ENCODE measurements at places on chromosomes 16 and 17. TPM values are rescaled to one million over a fixed set of nuclear protein-coding genes. Genes with fewer than 3 reads are reported as not detected.

GRCh38 chr17:16935786-16936185 is 36.1 kb downstream of the TNFRSF13B start:
- no peaks in the 10 kb centered on the region for H3K27me3 ChIP-seq
- no peak overlapping the region for H3K27ac ChIP-seq
- H3K36me3 ChIP-seq, result no peaks in the 10 kb centered on the region
- H3K4me1 ChIP-seq, result no peaks in the 10 kb centered on the region

DNA sequence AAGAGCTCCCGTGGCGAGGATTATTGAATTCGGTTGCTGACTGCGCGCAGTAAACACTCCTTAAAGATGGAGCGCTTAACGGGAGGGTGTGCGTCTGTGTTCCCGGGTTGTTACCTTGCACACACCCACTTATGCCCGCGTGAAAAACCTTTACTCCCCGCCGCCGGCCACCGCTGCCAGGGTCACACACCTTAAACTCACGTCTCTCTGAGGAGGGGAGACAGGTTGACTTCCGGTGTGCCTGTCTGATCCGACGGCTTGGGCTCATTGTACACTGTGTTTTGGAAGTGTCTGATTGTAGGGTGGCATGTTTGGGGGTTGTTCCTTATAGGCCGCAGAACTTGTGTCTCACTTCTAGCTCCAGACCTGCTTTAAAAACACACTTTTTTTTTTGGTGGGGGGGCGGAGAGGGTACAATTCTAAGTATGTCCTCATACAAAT is 66.8 kb downstream of the KPNA2 start:
- peak; percentile 34 for DNase-seq
- peaks cover 4% of the 10 kb centered on the region for H3K36me3 ChIP-seq
- H3K27me3 ChIP-seq, result no peaks in the 10 kb centered on the region
- peak overlapping the region; percentile 95 for H3K27ac ChIP-seq

DNA sequence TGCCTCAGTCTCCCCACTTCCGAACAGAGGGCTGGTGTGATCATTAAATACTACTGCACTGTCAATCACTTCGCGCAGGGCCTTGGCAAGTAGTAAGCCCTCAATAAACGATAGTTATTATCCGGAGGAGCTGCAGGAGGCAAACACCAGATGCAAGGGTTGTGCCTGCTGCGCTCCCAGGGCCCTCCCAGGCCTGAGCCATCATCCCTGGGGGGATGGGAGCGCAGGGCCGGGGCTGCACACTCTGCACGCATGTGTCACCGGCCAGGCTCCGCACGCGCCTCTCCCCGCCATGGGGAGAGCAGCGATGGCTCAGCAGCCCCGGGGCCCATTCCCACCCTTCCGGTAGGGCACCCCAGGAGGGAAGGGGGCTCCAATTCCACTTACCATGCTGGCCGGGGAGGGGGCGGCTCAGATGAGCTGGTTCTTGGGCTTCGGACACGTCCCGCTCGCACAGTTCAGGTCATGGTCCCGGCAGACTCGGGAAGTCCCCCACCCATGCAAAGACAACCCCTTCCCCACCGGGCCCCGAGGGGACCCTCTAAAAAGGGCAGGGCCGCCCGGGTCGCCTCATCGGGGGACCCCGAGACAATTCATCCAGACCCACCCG is 681 bp downstream of the XPO6 start:
- peaks cover 28% of the 10 kb centered on the region for H3K36me3 ChIP-seq
- H3K27me3 ChIP-seq, result no peaks in the 10 kb centered on the region

DNA sequence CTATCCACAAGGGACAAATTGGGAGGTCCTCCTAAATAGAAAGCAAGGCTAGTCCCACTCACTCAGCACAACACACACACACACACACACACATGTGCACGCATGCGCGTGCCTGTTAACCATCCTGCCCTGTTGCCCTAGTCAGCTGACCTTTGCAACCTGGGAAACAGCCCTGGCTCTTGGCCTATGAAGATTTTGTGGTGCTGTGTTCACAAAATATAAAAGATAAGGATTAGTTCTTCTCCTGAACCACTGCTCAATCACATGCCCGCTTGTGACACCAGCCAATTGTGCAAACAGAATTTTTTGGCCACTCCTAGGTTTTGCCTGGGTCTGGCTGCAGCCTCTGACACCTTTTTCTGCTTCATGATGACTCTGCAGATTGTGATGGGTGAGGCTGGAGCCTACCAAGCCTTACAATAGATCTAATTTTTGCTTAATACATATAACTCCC is 3.3 kb upstream of the CES1 start:
- no peak overlapping the region for H3K4me3 ChIP-seq
- no peaks in the 10 kb centered on the region for H3K36me3 ChIP-seq
- H3K4me1 ChIP-seq, result no peaks in the 10 kb centered on the region
- peaks cover 8% of the 10 kb centered on the region for H3K27me3 ChIP-seq

GRCh38 chr17:77404812-77405581 is 264.2 kb downstream of the SEC14L1 start:
- peaks cover 100% of the 10 kb centered on the region for H3K4me1 ChIP-seq
- H3K4me3 ChIP-seq, result peak overlapping the region; percentile 21
- H3K27me3 ChIP-seq, result no peaks in the 10 kb centered on the region
- DNase-seq, result peak; percentile 84
- peaks cover 39% of the 10 kb centered on the region for H3K36me3 ChIP-seq
- H3K27ac ChIP-seq, result peak overlapping the region; percentile 85

DNA sequence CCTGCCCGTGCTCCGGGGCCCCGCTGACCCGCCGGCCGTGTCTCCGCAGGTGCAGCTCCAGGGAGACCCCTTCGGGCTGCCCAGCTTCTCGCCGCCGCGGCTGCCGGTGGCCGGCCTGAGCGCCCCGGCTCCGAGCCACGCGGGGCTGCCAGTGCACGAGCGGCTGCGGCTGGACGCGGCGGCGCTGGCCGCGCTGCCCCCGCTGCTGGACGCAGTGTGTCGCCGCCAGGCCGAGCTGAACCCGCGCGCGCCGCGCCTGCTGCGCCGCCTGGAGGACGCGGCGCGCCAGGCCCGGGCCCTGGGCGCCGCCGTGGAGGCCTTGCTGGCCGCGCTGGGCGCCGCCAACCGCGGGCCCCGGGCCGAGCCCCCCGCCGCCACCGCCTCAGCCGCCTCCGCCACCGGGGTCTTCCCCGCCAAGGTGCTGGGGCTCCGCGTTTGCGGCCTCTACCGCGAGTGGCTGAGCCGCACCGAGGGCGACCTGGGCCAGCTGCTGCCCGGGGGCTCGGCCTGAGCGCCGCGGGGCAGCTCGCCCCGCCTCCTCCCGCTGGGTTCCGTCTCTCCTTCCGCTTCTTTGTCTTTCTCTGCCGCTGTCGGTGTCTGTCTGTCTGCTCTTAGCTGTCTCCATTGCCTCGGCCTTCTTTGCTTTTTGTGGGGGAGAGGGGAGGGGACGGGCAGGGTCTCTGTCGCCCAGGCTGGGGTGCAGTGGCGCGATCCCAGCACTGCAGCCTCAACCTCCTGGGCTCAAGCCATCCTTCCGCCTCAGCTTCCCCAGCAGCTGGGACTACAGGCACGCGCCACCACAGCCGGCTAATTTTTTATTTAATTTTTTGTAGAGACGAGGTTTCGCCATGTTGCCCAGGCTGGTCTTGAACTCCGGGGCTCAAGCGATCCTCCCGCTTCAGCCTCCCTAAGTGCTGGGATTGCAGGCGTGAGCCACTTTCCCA is 5.9 kb downstream of the CTF1 start:
- no peaks in the 10 kb centered on the region for H3K36me3 ChIP-seq
- H3K27ac ChIP-seq, result peak overlapping the region; percentile 93

GRCh38 chr17:79746889-79747507 is 16.3 kb downstream of the ENPP7 start:
- no peak overlapping the region for H3K27ac ChIP-seq
- H3K27me3 ChIP-seq, result peaks cover 93% of the 10 kb centered on the region
- no peaks in the 10 kb centered on the region for H3K36me3 ChIP-seq
- H3K4me3 ChIP-seq, result no peak overlapping the region

DNA sequence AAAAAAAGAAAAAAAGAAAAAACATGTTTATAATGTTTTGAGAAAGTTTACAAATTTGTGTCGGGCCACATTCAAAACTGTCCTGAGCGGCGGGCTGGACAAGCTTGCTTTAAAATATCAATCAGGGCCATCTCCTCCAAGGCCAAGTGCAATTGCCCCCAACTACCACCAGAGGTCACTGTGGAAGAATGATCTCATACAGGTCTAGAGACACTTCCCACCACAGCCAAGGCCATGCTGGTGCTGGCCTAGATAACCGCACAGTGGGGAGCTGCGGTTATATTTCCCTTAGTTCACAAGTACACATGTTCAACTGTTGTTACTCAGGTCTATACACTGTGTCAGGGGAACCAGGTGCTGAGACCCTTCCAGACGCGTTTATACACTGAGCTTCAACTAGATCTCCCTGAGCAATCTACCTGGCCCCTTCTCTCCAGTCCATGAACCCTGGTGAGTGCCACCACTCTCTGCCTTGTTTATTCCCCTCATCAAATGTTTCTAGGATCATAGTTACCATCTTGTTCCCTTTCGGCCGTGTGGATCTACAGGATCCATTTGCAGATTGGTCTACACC is 83.8 kb upstream of the CCL2 start:
- H3K27ac ChIP-seq, result no peak overlapping the region
- H3K27me3 ChIP-seq, result no peaks in the 10 kb centered on the region
- H3K36me3 ChIP-seq, result no peaks in the 10 kb centered on the region
- peak; percentile 63 for DNase-seq

- no peak overlapping the region for H3K27ac ChIP-seq
- H3K4me1 ChIP-seq, result no peaks in the 10 kb centered on the region
- DNase-seq, result no peak
- no peaks in the 10 kb centered on the region for H3K27me3 ChIP-seq
- H3K4me3 ChIP-seq, result no peak overlapping the region
These were observed 116.7 kb downstream of the CACNG3 start for GRCh38 chr16:24372824-24373223.

DNA sequence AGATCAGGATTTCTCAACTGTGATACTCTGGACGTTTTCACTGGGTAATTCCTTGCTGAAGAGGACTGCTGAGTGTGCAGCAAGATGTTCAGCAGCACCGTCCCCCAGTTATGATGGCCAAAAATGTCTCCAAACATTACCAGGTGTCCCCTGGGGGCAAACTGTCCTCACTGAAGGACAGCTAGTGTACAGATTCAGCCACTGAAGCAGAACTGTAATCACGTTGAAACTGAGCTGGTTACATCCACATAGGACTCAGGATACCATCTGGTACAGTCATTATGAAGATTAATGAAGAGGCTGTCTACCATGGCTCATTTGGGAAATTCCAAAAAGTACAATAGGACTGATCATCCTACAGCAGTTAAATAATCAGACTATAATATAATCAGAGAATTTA is 43.3 kb upstream of the GINS3 start:
- H3K4me3 ChIP-seq, result no peak overlapping the region
- H3K27ac ChIP-seq, result no peak overlapping the region
- DNase-seq, result no peak
- H3K27me3 ChIP-seq, result no peaks in the 10 kb centered on the region
- no peaks in the 10 kb centered on the region for H3K36me3 ChIP-seq

DNA sequence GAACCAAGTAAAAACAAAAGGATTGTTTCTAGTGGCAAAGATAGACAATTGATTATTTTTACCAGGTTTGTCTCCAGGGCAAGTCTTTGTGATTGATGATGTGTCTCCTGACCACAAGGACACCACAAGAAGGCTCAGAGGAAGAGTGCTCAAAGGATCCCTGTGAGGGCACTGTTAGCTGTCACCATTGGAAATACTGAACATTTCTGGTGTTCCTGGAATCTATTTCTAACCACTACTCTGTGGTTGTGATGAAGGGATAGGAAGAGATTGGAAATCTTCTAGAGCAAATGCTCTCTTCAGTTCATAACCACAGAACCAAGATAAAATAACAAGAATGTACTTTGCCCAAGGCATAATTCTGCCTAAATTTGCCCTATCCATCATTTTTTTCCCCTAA is 15.3 kb downstream of the RNF43 start:
- no peaks in the 10 kb centered on the region for H3K36me3 ChIP-seq
- H3K4me3 ChIP-seq, result no peak overlapping the region
- H3K27ac ChIP-seq, result no peak overlapping the region

DNA sequence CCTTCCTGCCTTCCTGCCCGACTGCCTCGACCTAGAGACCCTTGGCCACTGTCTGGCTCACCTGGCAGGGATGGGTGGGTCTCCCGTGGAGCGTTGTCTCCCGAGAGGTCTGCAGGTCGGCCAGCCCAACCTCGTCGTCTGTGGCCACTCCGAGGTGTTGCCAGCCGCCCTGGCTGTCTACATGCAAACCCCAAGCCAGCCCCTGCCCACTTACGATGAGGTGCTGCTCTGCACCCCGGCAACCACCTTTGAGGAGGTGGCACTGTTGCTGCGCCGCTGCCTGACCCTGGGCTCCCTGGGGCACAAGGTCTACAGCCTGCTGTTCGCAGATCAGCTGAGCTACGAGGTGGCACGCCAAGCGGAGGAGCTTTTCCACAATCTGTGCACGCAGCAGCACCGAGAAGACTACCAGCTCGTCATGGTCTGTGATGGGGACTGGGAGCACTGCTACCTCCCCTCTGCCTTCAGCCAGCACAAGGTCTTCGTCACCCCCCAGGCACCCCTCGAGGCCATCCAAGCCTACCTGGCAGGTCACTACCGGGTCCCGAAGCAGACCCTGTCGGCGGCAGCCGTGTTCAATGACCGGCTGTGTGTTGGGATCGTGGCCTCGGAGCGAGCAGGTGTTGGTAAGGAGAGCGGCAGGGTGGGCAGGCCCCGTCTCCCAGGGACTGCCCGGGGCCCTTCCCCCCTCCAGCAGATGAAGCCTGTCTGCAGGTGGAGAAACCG is 75.1 kb upstream of the ENDOV start:
- no peak for DNase-seq
- H3K27ac ChIP-seq, result no peak overlapping the region
- H3K36me3 ChIP-seq, result peaks cover 81% of the 10 kb centered on the region
- H3K4me1 ChIP-seq, result no peaks in the 10 kb centered on the region

- no peak overlapping the region for H3K27ac ChIP-seq
- H3K36me3 ChIP-seq, result no peaks in the 10 kb centered on the region
- no peak overlapping the region for H3K4me3 ChIP-seq
- no peaks in the 10 kb centered on the region for H3K4me1 ChIP-seq
- no peaks in the 10 kb centered on the region for H3K27me3 ChIP-seq
- no peak for DNase-seq
These were observed 68.6 kb downstream of the SMPD3 start for GRCh38 chr16:68379472-68380347.

DNA sequence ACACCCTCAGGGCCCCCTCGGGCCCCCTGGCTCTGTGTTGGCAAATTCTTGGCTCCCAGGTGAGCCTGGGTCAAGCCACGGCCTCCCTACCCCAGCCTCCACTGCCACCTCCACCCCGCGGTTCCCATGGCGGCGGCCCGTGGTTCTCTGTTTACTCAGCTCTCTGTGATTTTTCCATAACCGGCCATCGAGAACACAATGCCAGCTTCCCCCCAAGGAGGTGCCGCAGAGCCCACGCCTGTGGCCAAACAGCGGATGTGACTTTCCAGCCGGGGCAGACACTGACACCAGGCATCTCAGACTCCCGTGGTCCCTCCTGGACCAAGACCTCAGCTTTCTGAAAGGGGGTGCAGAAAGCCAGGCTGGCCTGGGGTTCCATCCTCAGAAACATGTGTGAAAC is 21.6 kb upstream of the ATP2A3 start:
- H3K4me3 ChIP-seq, result no peak overlapping the region
- peak overlapping the region; percentile 32 for H3K27ac ChIP-seq
- peak; percentile 37 for DNase-seq
- H3K4me1 ChIP-seq, result peaks cover 16% of the 10 kb centered on the region
- H3K36me3 ChIP-seq, result no peaks in the 10 kb centered on the region

The CNTNAP4 gene
- not detected for total RNA-seq

The WFIKKN2 gene
- not detected for total RNA-seq

The CDC6 gene
- 9.8 TPM for total RNA-seq

The ITGB3 gene
- 21.0 TPM for total RNA-seq

The TLCD3B gene
- not detected for total RNA-seq

The CES4A gene
- total RNA-seq, result 7.0 TPM

The FAM20A gene
- total RNA-seq, result 13.8 TPM

The SLC5A11 gene
- total RNA-seq, result not detected

The CD300LG gene
- 0.29 TPM for total RNA-seq

The CACNG5 gene
- total RNA-seq, result not detected

The COX10 gene
- total RNA-seq, result 17.6 TPM

The FOXC2 gene
- total RNA-seq, result not detected

All from stomach (tissue), 19 donors.